SHP77 (cell line): ENCODE measurements at places on chromosomes 3 and 15.

- DNase-seq = no peak
Observed at GRCh38 chr3:195692354-195692685, 28.5 kb upstream of the MUC20 start.

DNA sequence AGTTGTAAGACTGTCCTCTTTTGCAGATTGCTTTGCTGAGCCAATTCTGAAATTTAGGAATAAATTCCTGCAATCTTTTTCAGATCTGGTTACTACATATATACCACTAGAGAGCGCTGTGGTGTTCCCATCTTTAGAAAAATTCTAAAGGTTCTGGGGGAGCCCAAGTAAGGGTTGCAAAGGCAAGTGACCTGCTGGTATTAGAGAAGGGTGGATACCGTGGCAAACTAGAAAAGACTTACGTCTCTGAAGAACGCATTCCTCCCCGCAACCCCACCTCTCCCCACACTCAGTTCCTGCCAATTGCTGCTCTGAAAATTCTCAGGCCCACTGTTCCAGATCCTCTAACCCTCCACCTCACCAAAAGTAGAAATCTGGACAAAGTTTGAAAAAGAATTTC lies 48.5 kb downstream of the EFHB start:
- peak; percentile 8 for DNase-seq

DNA sequence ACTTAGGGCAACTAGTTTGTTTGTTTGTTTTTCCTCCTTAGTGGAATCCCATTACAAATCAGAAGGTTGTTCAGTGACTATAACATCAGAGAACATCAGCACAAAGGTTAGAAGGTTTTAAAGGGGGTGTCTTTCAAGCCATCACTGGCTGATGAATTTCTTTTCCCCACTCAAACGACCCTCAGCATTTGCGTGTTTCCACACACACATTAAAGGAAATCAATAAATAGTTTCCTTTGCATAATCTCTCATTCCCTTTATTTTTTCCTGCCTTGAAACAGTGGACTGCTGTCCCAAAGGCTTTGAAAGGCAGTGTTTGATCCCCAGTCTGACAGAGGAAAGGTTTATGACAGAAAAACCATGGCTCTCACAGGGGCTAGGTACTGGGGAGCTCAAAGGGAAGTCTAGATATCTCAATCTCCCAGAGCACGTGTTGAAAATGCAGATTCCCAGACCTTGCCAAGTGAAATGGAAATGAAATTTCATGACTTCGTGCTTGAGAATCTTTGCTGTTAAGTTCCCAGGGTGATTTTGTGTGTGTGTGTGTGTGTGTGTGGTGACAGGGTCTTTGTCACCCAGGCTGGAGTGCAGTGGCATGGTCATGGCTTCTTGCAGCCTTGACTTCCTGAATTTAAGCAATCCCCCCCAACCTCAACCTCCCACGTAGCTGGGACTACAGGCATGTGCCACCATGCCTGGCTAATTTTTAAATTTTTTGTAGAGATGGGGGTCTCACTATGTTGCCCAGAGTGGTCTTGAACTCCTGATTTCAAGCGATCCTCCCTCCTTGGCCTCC lies 2.2 kb upstream of the INTS14 start:
- no peak for DNase-seq

- no peak for DNase-seq
Observed at GRCh38 chr15:28943146-28943545, 57.4 kb downstream of the APBA2 start.

DNA sequence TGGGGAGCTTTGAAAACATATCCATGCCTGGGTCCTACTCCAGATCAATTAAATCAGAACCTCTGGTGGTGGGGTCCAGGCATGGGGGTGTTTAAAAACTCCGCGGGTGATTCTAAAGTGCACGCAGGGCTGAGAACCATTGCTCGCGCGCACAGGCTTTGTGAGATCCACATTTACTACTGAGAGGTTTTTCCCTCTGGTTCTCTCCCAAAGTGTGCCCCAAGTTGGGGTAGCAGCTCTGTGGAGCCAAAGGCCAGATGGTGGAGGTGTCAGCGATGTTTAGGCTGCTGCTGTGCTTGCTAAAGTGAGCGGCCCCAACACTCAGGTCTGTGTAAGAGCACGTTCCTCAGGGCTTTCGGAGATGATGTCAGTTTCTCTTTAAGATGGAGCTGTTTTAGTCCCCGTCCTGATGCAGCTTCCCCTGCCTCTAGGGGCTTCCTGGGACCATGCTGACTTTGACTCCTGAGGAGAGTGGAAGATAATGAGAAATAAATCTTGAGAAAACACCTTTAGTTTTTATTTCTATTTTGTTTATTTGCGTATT lies 13.4 kb upstream of the MAGEF1 start:
- no peak for DNase-seq

DNA sequence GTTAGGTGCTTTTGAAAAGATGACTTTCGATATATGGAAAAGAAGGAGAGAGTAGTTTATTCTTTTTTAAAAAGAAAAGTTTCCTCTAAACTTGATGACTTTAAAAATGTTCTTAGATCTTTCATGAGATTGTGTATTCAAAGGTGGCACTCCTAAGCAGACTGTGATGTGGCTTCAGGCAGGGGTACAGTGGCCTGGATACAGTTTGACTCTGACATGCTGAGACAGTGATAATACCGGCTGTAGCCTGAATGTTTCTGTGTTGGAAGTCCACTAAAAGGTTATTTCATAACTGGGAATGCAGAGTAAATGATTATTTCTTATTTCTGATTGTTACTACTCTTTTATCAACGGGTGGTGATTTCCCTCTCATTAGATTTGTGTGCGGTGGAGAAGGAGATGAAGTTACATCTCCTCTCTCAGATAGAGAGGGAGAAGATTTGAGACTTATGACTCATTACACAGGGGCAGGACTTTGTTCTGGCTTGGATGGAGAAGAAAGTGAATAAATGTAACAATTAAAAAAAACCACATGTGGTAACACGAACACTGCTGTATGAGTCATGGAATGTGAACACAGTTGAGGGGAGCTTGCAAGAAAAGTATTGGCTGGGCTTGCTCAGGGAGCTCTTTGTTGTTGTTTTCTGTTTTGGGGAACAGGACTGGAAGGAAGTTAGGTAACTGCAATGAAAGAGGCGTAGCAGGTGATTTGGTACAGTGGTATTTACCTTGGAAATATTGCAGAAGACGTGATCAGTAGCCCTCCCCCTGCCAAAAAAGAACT lies 21.6 kb downstream of the SPTSSB start:
- DNase-seq = no peak

GRCh38 chr3:62876064-62876463 lies 848 bp upstream of the CADPS start:
- DNase-seq = no peak
